Activated naive CD4-positive, alpha-beta T cell (primary cell): ENCODE measurements at places on chromosomes 12 and 14.
A peak's percentile ranks its signal among the peaks of the same experiment; 100 is the strongest.

DNA sequence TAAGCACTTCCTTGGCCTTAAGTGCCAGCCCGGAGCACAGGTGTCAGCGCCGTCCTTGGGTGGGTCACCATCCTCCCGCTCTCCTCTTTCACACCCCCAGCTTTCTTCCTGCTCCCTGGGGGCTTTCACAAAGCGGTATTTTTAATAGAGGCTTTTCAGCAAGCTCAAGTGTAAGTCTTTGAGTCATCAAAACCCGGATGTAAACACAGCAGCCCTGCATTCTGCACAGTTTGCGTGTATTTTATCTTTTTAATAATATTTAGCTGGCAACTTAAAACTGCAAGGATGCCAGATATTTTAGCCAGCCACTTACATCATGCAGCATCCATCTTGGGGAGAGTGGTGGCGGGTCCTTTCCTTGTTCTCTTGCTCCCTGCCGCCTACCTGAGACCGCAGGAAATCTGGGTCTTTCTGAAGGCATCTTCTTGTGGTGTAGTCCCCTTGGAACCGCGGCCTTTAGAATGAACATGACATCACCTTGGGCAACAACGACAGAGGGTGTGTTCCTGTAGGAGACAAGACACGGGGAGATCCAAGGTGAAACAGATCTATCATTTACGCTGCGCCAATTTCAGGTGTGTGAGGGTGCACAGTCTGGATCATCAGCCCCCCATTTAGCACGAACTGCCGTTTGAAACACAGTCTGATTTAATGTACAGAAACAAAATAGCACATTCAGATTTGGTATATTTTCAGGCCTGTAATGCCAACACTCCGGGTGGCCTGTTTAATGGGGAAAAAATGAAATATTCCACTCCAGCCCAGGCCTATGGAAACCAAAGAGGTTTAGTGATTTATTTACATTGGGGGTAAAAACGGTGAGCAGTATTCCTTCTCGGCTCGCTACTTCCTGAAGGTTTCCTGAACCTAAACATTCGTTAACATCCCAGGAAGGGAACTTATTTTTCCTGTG, 12.5 kb upstream of the IRF2BPL start:
- DNase-seq: no peak

- no peak for DNase-seq
These were observed 156.3 kb downstream of the PTPN11 start for GRCh38 chr12:112574896-112575558.

- no peak for DNase-seq
These were observed 584 bp upstream of the DDHD1 start for GRCh38 chr14:53153702-53154112.

DNA sequence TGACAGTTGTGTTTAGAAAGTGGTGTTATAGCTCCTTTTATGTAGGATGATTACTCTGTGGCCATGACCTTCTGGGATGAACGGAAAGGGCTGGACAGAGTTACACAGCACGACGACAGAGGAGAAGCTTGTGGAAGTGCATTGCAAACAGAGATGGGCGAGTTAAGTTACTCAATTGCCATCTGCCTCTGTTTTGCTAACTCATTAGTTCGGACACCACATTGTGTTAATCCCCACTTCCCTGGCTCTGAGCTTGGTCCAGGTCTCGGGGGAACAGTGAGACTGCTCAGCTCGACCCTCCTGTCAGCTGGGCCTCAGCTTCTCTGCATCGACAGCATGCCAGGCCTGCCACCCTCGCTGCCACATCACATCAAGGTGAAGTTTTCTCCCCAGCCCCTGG, 408.0 kb downstream of the ZFP36L1 start:
- DNase-seq: no peak

GRCh38 chr12:401235-402028, at the start of gene CCDC77:
CCDC77 (plus strand) TSS chr12:401644; CDS start chr12:409384, 7,740 bp downstream.
- DNase-seq: no peak

DNA sequence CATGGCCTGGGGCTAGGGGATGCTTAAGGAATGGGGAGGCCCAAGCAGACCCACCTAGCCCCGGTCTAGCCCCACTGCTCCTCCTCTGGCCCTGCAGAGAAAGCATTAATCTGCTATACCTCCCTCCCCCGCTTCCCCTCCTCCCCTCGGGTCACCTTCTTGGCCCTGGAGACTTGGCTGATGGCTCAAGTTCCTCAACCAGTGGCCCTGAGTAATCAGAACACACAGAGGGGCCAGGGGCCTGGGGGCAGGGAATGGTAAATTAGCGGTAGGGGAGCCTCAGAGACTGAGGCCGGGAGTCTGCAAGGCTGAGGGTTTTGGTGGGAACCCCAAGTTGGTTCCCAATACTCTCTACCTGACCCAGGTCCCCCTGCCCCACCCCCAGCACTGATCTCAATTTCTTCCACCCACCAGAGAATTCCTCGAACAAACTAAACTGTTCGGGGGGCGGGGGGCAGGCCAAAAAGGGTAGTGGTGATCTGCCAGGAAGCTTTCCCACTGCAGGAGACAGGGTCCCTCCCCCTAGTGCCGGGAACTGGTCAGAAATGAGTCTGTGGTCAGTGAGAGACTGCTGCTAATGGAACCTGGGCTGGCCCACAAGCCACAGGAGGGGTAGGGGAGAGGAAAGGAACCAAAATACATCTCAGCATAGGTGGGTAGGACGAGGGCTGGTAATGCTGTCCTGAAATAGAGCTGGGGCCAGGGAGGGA, 12.8 kb upstream of the SMARCD1 start:
- DNase-seq: no peak

DNA sequence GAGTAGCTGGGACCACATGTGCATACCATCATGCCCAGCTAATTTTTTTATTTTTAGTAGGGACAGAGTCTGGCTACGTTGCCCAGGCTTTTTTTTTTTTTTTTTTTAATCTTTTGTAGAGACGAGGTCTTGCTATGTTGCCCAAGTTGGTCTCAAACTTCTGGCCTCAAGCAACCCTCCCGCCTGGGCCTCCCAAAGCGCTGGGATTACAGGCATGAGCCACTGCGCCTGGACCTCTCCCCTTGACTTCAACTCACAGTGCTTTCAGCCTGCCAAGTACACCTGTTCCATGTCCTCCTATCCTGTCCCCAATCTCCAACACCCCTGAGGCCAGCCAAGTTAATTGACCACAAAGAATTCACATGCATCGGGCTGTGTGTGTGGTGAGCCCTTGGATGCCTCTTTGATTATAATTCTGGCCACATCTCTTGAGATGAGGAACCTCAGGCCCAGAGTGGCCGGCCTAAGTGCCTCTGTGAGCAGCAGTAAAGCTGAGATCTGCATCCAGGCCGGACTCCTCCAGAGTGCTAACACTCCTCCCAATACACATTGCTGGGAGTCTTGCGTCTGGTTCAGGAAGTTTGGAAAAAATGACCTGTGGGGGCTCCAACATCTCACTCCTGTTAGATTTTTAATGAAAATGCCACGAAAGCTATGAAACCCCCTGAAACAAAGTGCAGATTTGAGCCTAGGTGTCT, 6.8 kb downstream of the RAB35 start:
- no peak for DNase-seq

DNA sequence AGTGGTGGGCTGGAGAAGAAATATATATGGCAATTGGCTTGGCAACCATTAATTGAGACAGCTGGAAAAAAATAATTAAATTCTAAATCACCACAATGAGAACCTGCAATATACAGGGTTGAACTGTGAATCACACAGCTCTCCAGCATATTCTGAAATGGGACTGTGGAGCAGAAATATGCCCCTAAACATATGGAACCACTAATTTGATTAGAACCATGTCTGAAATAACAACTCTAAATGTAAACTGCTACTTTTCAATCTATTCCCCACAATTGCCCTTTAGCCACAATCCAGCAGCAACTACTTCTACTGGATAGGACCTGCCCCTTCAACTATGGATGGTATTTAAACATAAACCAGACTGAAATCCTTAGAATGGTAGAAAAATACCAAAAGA, 330.4 kb downstream of the TRHDE start:
- DNase-seq: no peak

DNA sequence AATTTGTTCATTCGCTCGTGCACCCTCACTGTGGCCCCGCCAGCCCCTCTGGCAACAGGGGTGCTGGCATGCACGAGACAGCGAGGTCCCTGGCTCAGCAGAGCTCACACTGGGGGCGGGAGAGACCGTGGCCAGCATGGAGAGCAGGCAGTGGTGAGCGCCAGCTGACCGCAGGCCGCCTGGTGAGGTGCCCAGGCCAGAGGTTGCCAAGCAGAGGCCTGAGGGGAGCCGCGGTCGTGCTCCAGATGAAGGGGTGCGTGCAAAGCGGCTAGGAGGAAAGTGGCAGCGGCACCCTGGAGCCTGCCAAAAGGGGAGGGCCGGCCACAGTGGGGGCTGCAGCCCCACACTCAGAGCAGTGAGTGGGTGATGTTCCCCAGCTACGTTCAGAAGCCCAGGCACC, 56.1 kb downstream of the CDC42BPB start:
- DNase-seq: no peak

GRCh38 chr12:12072064-12072760, 1.5 kb downstream of the BCL2L14 start:
- no peak for DNase-seq

DNA sequence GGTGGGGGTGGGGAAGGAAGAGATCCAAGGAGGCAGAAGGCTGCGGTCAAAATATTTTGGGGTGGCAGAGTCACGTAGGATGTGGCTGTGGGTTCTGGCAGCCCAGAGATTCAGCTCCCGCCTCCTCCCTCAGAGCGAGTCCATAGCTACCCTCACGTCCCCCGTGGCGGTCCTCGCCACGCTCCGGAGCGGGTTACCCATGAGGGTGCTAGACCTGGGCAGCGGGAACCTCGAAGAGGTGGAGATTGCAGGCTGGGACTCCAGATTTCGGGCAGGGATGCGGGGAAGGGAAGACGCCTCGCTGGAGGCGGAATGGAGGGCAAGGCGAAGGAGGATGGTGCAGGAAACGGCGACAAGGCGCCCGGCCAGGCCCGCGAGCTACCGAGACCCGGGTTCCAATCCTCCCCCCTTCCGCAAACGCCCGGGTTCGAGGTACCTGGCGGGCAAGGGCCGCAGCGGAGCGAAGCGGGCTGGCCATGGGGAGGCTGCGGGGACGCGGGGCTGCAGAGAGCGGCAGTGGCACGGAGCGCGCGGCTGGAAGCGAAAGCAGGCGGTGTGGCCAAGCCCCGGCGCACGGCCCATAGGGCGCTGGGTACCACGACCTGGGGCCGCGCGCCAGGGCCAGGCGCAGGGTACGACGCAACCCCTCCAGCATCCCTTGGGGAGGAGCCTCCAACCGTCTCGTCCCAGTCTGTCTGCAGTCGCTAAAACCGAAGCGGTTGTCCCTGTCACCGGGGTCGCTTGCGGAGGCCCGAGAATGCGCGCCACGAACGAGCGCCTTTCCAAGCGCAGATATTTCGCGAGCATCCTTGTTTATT, 46.2 kb downstream of the BCAT1 start:
- DNase-seq: no peak

DNA sequence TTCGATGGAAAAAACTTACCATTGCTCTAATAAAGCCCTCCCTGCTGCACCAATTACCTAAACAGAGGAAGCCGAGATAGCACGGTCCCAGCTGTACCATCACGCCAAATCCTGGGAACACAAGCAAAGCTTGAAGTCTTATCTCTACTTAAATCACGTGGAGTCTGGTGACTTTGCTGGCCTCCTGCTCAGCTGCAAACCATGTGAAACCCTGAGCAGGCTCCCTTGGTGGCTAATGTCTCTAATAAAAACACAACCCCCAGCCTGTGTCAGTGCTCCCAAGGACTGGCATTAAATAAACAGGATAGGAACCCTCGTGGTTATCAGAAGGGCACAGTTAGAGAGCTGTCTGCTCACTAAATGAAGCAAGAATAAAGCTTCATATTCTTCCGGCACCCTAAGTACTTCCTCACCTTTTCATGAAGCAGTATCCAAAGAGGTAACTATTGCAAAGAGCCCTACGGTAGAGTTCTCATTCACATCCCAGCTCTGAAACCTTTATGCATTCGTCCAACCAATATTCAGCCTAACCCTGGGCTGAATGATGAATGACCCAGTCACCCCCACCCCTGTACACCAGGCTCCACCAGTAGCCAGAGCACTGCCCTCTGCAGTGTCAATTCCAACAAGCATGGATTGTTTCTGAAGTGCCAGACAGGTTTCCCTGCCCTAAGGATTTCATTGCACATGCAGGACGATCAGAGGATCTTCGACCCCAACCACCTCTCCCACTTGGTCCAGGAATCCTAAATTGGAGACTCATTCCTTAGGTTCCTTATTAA, 452.7 kb upstream of the TMPO start:
- DNase-seq: no peak

DNA sequence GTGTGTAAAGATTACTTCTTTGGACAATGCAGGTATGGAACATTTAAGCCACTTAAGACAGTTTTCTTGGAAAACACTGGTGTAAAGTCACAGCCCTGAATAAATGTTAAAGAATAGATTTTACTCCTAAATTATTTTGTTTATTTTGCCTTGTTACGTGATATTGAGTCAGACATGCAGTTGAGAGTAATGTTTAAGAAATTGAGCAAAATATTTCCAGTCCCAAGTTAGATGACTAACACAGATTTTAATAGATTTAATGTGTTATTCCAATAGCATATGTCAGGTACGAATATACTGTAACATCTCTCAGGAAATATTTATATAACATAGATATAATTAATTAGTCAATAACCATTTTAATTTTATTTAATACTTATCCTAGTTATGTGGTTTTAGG, 1361.7 kb downstream of the FSCB start:
- no peak for DNase-seq

GRCh38 chr12:130204541-130204953, 42.3 kb downstream of the FZD10 start:
- no peak for DNase-seq

DNA sequence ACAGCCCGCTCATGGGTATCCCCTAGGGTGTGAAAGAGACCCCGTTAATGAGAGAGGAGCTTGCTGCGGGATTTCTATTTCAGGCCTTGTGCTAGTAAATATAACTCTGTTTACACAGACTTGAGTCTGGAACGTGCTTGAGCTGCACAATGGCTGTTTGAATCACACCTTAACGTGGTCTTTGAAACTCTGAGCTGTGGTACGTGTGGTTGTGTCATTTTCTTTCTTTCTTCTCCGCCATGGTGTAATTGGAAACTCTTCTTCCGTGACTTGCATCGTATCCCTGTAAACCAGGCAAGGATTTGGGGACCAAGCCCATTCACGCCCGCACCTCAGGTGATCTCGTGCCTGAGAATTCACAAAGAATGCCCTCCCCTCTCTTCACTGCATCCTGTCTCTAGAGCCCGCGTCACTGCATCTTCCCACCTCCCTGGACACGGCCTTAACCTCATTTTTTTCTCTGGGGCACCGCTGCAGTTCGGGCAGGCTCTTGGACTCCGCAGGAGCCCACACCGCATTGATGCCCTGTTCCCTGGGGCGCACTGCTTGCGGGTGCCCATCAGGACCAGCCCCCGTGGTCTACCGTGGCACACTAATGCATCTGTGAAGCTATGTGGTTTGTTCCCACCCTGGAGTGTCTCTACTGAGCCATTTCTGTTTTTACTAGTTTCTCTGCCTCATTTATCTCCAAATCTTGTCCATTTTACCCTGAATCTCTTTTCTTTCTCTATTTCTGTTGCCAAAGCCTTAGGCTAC, 78.4 kb upstream of the PARP11 start:
- DNase-seq: no peak

GRCh38 chr12:121799842-121800693, 3.7 kb upstream of the SETD1B start:
- peak; percentile 72 for DNase-seq
